ENCODE measurements at places on chromosomes 2 and 18. TPM values are rescaled to one million over a fixed set of nuclear protein-coding genes. Genes with fewer than 3 reads are reported as not detected.
A peak's percentile ranks its signal among the peaks of the same experiment; 100 is the strongest.

- no peak for DNase-seq
These were observed 56.4 kb downstream of the NPAS2 start for GRCh38 chr2:100876231-100876860.

GRCh38 chr2:88265352-88266303 lies 95.5 kb downstream of the THNSL2 start:
- DNase-seq: peak; percentile 77

The FOXI3 gene
- polyA plus RNA-seq: not detected

GRCh38 chr2:79971807-79972206 lies 332.7 kb downstream of the LRRTM1 start:
- no peak for DNase-seq

- DNase-seq: no peak
These were observed 193.8 kb upstream of the SP5 start for GRCh38 chr2:170521299-170521698.

GRCh38 chr2:68125821-68126220 lies 31.9 kb upstream of the PNO1 start:
- DNase-seq: no peak

All from CD14-positive monocyte (primary cell).